Renal cortex interstitium (tissue), 15 donors: ENCODE measurements at places on chromosomes 2 and 18. TPM values are rescaled to one million over a fixed set of nuclear protein-coding genes. Genes with fewer than 3 reads are reported as not detected.

TACR1 gene
- polyA plus RNA-seq: 1.7 TPM

- DNase-seq: no peak
Observed at GRCh38 chr2:103809941-103810441, 1043.9 kb upstream of the POU3F3 start.

GRCh38 chr2:237673130-237674001 lies 46.0 kb downstream of the LRRFIP1 start:
- no peak for DNase-seq

GRCh38 chr2:223967981-223968380 lies 10.7 kb downstream of the MRPL44 start:
- DNase-seq: no peak

DNA sequence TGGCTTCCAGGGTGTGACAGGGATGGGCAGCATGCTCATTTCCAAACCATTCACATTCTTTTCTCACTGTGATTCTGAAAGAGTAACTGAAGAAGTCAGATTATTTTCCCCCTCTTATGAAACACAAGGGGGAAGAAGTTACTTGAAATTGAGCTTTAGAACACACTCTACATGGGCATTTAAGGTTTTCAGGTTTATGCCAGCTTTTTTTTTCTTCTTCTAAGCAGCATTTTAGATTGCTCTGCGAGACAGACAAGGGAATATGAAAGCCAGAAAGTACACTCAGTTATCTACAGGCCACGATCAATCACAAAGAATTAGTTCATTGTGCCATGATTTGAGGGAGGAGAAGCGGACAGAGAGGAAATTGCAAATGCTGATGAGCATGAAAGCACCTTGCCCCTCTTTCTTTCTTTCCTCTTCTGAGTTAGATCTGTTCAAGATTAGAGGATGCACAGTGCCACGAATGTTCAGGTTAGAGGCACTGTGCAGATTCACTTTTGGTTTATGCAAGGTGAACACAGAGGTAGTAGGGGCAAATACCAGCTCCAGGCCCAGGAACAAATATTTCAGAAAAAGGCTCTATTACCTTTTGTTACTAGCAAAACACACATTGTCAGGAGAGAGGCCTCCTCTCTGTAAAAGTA lies 49.2 kb downstream of the CXCR4 start:
- DNase-seq: no peak

DNA sequence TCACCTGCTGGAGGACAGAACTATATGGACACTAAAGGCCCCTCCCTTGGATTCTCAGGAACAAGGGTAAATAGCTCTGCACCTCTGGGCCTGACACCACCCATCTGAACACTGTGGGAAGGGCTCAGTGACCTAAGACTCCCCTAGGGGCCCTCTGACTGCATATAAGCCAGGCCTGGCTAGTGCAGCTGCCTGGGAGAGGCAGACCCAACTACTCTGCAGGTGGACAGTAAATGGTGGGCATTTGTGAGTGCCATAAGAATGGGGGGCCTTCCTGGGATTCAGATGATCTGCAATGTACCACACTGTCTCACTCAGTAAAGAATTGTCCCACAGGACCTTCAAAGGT lies 11.2 kb upstream of the WIPF1 start:
- no peak for DNase-seq

GRCh38 chr2:14891546-14891945 lies 259.0 kb downstream of the LRATD1 start:
- no peak for DNase-seq

GRCh38 chr18:778194-778927 lies 33.7 kb downstream of the YES1 start:
- DNase-seq: peak; percentile 10

GRCh38 chr2:158914066-158914465 lies 54.4 kb upstream of the TANC1 start:
- no peak for DNase-seq

SERPINB2 gene
- 0.14 TPM for polyA plus RNA-seq

NOSTRIN gene
- 32.2 TPM for polyA plus RNA-seq

ANO7 gene
- polyA plus RNA-seq: 1.7 TPM

CDH20 gene
- 3.7 TPM for polyA plus RNA-seq

DNA sequence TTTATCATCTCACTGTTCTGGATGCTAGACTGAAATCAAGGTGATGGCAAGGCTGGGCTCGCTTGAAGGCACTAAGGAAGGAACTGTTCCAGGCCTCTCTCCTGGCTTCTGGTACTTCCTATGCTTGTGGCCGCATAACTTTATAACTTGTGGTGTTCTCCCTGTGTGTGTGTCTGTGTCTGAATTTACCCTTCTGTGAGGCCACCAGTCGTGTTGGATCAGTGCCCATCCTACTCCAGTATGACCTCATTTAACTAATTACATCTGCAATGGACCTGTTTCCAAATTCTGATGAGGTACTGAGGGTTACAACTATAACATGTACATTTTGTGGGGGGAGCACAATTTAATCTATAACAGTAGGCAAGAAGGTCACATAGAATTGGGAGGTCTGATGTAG lies 41.6 kb downstream of the LYPD6B start:
- no peak for DNase-seq

EVX2 gene
- polyA plus RNA-seq: not detected

DNA sequence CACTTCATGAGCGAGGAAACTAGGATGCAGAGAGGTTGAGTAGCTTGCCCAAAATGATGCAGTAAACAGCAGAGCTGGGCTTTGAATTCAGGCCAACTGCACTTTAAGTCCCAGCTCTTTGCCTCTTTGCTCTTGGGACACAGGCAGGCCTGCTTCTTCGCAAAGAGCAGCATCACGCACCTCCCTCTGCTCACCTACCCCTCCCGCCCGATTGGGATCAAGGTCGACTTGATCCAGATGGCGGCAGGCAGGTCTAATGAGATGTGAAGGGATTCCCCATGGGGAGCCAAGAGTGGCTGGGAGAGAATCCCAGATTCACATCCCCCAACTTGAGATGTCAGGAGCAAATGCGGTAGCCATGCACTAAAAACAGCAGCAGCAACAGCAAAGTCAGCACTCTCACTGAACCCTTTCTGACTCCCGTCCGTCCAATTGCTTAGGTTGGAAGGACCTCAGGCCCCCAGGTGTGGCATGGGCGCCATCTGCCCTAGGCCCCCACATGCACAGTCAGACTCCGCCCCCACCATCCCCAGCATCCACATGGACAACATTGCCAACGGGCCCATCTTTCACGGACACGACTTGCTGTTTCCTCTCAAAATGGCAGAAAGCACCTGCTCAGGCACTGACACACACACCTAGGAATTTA lies 84.3 kb upstream of the MAP4K4 start:
- no peak for DNase-seq

GRCh38 chr2:75100011-75100800 lies 99.1 kb downstream of the TACR1 start:
- no peak for DNase-seq

DNA sequence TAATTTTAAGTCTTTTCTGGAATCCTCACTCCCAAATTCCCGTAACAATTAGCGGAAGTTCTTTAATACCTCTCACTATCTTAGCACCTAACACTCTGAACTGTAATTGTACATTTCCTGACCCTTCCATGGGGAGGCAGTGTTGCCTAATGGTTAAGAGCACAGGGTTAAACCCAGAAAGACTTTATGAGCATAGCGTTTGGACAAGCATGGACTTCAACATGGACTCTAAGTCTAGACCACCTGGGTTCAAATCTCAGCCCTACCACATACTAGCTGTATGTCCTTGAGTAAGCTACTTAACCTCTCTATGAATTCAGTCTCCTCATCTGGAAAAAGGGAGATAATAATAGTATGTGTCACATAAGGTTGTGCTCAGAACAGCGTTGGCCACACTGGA lies 13.0 kb downstream of the ANTXR1 start:
- DNase-seq: no peak

GREB1 gene
- polyA plus RNA-seq: 12.2 TPM

DNA sequence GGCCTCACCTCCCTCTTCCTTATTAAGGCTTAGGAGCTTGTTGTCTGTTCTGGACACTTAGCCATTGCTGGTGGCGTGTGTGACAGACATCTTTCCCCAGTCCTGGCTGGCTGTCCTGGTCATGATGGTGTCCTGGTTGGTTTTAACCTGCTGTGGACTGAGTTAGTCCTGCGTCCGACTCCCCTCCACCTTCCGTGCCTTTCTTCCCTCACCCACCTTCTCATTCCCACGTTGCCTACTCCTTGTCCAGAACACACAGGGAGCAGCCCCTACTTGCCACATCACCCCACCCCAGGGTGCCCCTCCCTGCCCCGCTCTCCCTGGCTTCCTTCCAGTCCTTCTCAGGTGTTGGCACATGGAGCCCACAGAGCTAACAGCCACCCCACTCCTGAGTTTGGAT lies 9.5 kb downstream of the ANO7 start:
- DNase-seq: no peak

DNA sequence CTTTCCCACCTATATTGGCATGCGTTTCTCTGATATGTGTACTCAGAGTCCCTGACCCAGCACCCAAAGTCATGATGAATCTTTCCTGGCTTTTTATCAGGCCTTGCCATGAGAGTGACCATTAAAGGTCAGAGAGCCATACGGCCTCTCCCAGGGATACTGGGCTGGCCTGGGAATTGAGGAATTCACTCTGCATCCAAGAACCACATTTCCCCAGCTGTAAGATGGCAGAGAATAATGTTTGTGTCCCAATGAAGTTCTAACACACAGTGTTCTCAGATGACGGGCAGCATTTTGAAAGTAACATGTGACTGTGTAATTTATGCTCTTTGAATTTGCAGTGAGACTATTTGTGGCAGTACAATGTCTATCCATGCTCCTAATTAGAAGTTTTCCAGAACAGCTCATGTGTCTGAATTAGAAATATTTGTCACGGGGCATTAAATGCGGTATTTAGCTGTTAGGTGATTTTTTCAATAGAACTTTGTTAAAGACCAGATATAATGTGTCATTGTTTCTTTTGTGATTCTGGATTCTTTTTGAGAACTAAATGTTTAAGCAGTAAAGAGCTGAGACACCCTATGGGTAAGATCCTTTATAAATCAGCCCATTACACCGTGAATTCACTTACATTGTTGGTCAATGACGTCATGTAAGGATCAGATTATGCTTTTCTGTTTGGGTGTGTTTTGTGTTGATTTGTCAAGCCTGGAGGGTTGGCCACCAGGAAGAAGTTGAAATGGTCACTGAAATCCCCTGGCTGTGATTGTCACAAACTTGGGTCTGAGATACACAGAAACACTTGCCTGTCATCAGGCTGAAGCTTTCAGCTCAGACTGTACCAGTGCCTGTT lies 7.3 kb upstream of the SLC3A1 start:
- peak; percentile 25 for DNase-seq
